HCT116 (cell line): ENCODE measurements at places on chromosomes 6 and 20. TPM values are rescaled to one million over a fixed set of nuclear protein-coding genes. Genes with fewer than 3 reads are reported as not detected.

MEI4 gene
- not detected for total RNA-seq

COL9A3 gene
- total RNA-seq, result 29.7 TPM

GSTA3 gene
- not detected for total RNA-seq

TRIM38 gene
- total RNA-seq, result 9.6 TPM

MPIG6B gene
- 0.42 TPM for total RNA-seq

CPXM1 gene
- 0.17 TPM for total RNA-seq

RSPH4A gene
- total RNA-seq, result 0.27 TPM

BAK1 gene
- total RNA-seq, result 18.9 TPM

PRDM13 gene
- not detected for total RNA-seq

ASIP gene
- not detected for total RNA-seq

FAM217A gene
- not detected for total RNA-seq

GRCh38 chr6:157659536-157660271, 163.3 kb upstream of the SNX9 start:
- H3K4me1 ChIP-seq, result no peaks in the 10 kb centered on the region
- no peak for DNase-seq
- H3K36me3 ChIP-seq, result no peaks in the 10 kb centered on the region
- no peak overlapping the region for H3K27ac ChIP-seq
- no peaks in the 10 kb centered on the region for H3K27me3 ChIP-seq
- H3K4me3 ChIP-seq, result no peak overlapping the region

- no peaks in the 10 kb centered on the region for H3K27me3 ChIP-seq
- no peak overlapping the region for H3K27ac ChIP-seq
- H3K4me3 ChIP-seq, result no peak overlapping the region
- no peaks in the 10 kb centered on the region for H3K36me3 ChIP-seq
These were observed 521.0 kb upstream of the EPHA7 start for GRCh38 chr6:93940381-93940780.

GRCh38 chr6:152734630-152735029, 16.0 kb upstream of the VIP start:
- H3K4me1 ChIP-seq, result no peaks in the 10 kb centered on the region
- no peak for DNase-seq
- H3K36me3 ChIP-seq, result no peaks in the 10 kb centered on the region
- peaks cover 28% of the 10 kb centered on the region for H3K27me3 ChIP-seq
- no peak overlapping the region for H3K4me3 ChIP-seq

DNA sequence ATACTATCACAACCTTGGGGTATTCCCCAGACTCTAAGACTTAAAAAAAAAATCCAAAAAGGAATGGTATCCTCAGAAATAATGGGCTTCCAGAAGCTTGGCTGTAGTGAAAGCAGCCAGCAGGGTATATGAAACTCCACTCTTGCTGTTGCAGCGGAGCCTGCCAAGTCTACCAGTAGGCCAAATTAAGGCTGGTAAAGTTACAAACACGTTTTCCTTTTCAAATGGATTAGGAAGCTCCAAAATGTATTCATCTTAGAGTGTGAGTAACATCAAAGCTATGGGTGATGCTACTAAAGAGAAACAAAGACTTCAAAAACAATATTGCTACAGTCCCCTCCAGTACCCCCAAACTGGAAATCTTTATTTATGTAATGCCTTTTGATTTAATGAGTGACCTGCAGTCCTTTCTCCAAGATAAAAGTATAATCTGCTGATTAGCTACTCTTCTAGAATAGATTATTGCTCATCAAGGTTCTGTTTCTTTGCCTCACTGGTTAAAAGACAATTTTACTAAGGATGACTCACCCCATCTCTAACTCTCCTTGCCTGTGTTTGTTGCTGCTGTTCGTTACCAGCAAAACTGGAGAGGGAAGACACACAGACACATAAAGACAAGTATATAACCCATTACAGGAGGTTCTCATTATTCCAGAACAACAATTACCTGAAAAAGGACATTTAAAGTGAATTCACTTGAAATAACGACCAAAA, 84.9 kb downstream of the BTBD9 start:
- H3K27ac ChIP-seq, result no peak overlapping the region
- DNase-seq, result no peak
- no peaks in the 10 kb centered on the region for H3K4me1 ChIP-seq
- H3K27me3 ChIP-seq, result no peaks in the 10 kb centered on the region
- H3K36me3 ChIP-seq, result no peaks in the 10 kb centered on the region
- no peak overlapping the region for H3K4me3 ChIP-seq

- H3K4me1 ChIP-seq, result no peaks in the 10 kb centered on the region
- no peak overlapping the region for H3K4me3 ChIP-seq
These were observed 84.2 kb upstream of the FRMD1 start for GRCh38 chr6:168163096-168163731.

DNA sequence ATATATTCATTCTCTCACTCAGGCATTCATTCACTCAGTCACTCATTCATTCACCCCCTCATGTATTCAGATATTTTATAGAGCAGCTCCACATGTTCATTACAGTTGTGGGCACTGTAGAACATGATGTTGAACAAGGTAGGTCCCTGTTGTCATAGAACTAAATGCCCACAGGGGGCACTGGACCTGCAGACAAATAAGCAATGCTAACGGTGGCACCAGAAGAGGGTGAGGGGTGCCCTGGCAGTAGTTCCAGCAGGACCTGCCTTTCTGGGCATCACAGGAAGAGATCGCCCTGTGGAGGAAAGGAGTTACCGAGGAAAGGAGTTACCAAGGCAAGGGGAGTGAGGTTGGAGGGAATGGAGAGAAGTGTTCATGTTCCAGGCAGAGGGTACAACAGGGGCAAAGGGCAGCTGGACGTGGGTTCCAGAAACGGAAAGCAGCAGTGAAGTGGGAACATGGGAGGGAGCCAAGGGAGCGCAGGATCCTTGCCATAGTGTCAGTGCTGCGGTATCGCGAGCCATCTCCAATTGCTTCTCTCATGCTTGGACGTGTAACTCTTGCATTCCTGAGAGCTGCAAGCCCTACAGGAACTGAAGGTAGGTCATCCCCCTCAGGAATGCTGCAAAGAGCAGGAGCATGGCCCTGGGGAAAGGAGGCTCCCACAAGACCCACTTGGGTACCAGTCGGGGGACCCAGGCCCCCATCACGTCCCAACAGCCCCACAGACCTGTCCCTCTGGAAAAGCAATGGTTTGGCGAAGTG, 128.2 kb downstream of the EDN3 start:
- H3K27ac ChIP-seq, result no peak overlapping the region
- H3K27me3 ChIP-seq, result peaks cover 11% of the 10 kb centered on the region
- no peak overlapping the region for H3K4me3 ChIP-seq
- no peaks in the 10 kb centered on the region for H3K4me1 ChIP-seq

- no peaks in the 10 kb centered on the region for H3K4me1 ChIP-seq
- H3K27me3 ChIP-seq, result no peaks in the 10 kb centered on the region
- H3K36me3 ChIP-seq, result no peaks in the 10 kb centered on the region
- H3K4me3 ChIP-seq, result no peak overlapping the region
- no peak overlapping the region for H3K27ac ChIP-seq
These were observed 421.1 kb downstream of the QKI start for GRCh38 chr6:163835439-163836171.

- no peak overlapping the region for H3K27ac ChIP-seq
- no peaks in the 10 kb centered on the region for H3K27me3 ChIP-seq
- DNase-seq, result no peak
- no peak overlapping the region for H3K4me3 ChIP-seq
- H3K36me3 ChIP-seq, result no peaks in the 10 kb centered on the region
These were observed 25.8 kb downstream of the CBFA2T2 start for GRCh38 chr20:33515569-33516216.

DNA sequence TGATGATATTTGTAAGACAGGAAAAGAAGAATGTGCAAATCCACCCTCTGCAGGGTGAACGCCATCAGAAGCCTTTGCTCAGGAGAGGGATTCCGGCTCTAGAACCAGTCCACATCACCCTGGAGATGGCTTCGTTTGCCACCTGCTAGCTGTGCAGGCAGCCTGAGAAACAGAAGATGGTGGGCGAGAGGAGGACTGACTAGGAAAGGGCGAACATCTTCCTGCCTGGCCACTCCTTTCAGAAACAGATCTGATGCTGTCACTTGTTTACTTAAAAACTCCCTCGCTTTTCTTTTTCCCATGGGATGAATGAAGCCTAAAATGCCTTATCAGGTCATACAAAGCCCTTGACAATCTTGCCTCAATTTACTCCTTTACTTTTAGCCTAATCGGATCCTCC, 1.2 kb downstream of the PTPRA start:
- no peak overlapping the region for H3K27ac ChIP-seq
- H3K4me1 ChIP-seq, result peaks cover 43% of the 10 kb centered on the region
- DNase-seq, result no peak
- no peaks in the 10 kb centered on the region for H3K36me3 ChIP-seq
- no peaks in the 10 kb centered on the region for H3K27me3 ChIP-seq

DNA sequence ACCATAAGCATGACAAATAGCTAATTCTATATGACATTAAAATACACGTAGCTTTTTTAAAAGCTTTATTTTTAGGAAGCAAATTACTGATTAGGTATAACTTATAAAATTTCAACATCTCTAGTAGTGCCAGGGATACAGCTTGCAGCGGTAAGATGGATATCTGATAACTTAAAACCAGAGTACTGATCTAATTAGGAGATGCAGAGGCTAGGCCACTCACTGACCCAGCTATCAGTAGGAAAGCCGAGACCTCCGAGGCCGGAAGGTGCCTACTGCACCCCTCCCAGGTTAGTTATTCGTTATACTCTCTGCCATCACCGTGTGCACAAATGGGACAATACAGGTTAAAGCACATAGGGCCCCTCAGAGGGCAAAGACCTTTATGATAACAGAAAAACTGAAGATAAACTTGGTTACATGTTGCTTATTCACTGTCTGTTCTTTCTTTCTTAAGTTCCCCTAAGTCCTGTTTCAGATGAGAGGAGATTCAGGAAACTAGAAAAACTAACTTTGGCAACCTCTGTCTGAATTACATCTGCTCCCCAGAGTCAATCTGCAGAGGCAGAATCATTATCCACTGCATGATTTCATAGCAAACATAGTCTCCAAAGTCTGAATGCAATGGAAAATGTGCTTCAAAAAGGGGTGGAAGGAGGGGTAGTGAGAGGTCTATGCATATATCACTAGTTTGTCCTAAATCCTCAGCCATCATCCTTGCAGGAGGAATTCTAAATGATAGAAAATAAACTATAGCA, 60.8 kb downstream of the RIPOR2 start:
- no peaks in the 10 kb centered on the region for H3K36me3 ChIP-seq
- no peak overlapping the region for H3K4me3 ChIP-seq
- H3K27ac ChIP-seq, result no peak overlapping the region
- H3K4me1 ChIP-seq, result no peaks in the 10 kb centered on the region

DNA sequence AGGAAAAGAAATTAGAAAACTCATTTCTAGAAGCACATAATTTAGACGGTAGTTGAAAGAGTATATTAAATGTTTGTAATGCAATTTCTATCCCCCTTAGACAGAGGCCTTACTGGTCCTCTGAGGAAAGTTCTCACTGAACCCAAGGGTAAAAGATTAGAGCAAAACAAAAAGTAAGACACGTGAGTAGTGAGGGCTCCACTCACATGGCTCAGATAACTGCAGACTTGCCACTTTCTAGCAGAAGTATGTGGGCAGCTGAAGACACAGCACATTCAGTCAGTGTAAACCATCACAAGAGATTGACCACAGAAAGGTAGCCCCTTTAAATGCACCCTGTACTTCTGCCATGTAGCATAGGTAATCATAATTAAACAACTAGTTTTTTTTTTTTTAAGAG, 193.8 kb downstream of the BTBD9 start:
- H3K36me3 ChIP-seq, result no peaks in the 10 kb centered on the region
- H3K4me3 ChIP-seq, result no peak overlapping the region
- H3K27ac ChIP-seq, result no peak overlapping the region
- DNase-seq, result no peak
- H3K27me3 ChIP-seq, result no peaks in the 10 kb centered on the region

GRCh38 chr6:100435299-100435698, 29.4 kb downstream of the SIM1 start:
- no peaks in the 10 kb centered on the region for H3K36me3 ChIP-seq
- no peak overlapping the region for H3K27ac ChIP-seq
- DNase-seq, result peak; percentile 19
- H3K4me3 ChIP-seq, result no peak overlapping the region
- no peaks in the 10 kb centered on the region for H3K4me1 ChIP-seq

DNA sequence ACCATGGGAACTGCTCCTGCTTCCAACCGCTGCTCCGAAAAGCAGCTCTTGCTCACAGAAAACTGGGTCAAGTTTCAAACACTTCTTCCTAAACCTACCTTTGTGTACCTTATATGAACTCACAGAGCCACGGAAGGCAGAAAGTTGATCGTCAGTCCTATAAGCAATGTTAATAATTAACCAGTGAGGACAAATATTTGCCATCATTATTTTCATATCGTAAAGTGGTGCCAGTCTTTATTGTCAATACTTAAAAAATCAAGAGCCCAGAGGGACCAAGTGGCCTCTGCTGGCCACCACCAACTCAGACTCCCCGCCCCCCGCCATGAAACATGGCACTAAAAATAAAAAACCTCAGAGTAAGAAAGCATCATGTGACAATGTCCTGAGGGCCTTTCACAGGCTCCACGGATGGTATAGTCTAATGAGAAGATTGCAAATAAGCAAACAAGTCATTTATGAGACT, 9.1 kb upstream of the PBOV1 start:
- no peak overlapping the region for H3K4me3 ChIP-seq
- no peak overlapping the region for H3K27ac ChIP-seq
- H3K4me1 ChIP-seq, result no peaks in the 10 kb centered on the region
- DNase-seq, result no peak

GRCh38 chr20:49386848-49387580, 95.5 kb downstream of the KCNB1 start:
- no peak overlapping the region for H3K4me3 ChIP-seq
- DNase-seq, result no peak
- no peaks in the 10 kb centered on the region for H3K27me3 ChIP-seq
- no peaks in the 10 kb centered on the region for H3K36me3 ChIP-seq
- no peak overlapping the region for H3K27ac ChIP-seq

DNA sequence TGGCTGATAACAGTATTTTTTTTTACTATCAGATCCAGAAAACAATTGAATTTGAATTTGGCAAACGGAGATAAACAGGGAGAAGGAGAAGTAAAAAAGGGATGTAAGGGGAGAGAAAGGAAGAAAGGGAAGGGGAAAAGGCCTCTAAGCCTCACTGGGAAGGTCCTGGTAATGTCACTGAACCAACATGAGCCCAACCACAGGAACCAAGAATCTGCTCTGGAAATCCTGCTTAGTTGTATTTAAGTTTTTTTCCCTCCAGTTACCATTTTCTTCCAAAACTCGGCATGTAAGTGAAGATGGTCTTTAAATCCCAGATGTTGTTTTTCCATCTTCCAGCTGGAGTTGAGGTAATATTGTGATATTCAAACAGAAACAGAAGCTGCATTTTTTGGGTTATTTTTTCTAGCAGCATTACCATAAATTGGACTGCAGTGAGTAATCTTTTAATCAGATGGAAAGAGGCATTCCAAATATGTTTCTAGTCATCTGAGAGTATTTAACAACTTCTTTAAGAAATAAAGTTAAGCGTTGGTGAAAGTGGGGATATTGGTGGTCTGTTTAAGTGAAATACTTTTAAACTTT, 91.1 kb downstream of the TXNDC5 start:
- no peaks in the 10 kb centered on the region for H3K27me3 ChIP-seq
- H3K4me1 ChIP-seq, result no peaks in the 10 kb centered on the region
- DNase-seq, result no peak
- no peak overlapping the region for H3K4me3 ChIP-seq
